ENCODE measurements at places on chromosomes 2 and 18. TPM values are rescaled to one million over a fixed set of nuclear protein-coding genes. Genes with fewer than 3 reads are reported as not detected.

DNA sequence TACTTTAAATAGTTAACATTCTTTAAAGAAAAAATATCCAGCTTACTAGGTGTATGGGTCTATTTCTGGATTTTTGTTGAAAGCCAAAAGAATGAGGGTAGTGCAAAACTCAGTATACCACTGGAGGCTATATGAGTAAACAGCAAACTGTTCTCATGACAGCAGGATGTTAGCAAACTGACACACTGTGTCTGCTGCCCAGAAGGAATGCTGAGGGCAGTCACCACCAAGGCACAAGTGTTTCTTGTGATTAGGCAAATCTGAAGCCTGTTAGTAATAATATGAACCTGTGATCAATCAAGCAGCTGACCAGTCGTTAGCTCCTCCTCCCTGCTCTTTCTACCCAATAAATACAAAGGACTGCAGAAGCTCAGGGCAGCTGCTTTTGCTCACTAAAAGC lies 50.5 kb upstream of the SULT1C3 start:
- peaks cover 6% of the 10 kb centered on the region for H3K27me3 ChIP-seq
- no peak overlapping the region for H3K4me3 ChIP-seq
- H3K27ac ChIP-seq: no peak overlapping the region
- no peaks in the 10 kb centered on the region for H3K36me3 ChIP-seq

- H3K36me3 ChIP-seq: no peaks in the 10 kb centered on the region
- H3K4me3 ChIP-seq: no peak overlapping the region
- DNase-seq: no peak
- H3K27ac ChIP-seq: no peak overlapping the region
- peaks cover 2% of the 10 kb centered on the region for H3K27me3 ChIP-seq
These were observed 155.9 kb upstream of the CAPN13 start for GRCh38 chr2:30963184-30963583.

DNA sequence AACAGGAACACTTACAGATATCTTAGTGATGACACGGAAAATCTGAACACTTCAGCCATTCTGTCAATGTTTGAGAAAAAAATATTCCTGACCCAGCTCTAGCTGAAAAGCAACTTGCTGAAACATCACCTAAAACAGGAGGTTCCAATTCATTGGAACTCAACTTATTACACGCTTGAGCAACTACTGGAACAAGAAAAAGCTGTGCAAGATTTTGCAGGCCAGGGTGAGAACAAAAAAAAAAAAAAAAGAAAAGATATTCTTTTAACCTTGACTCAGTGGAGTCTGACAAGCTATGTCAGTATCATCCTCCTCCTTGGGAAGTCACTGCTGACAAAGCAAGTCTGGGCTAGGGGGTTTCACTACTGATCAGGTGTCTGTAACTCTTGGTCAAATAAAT lies 351.0 kb downstream of the SS18 start:
- H3K27me3 ChIP-seq: no peaks in the 10 kb centered on the region
- H3K27ac ChIP-seq: no peak overlapping the region
- DNase-seq: no peak
- H3K4me3 ChIP-seq: no peak overlapping the region
- no peaks in the 10 kb centered on the region for H3K4me1 ChIP-seq

DNA sequence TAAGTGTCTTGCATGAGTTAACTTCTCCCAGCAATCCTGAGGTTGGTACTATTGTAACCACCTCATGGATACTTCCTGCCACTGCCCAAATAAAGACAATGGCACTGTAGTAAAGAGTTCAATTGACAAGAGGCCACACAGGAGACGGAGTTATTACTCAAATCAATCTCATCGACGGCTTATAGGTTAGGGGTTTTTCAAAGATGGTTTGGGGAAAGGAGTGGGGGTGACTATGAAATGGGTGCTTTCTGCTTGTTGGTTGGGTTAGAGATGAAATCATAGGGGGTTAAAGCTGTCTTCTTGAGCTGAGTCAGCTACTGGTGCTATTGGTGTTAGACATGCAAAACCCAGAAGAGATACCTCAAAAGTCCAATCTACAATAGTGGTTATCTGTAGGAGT lies 1258.0 kb upstream of the ZEB2 start:
- no peak for DNase-seq
- H3K27me3 ChIP-seq: no peaks in the 10 kb centered on the region
- H3K36me3 ChIP-seq: no peaks in the 10 kb centered on the region
- H3K4me3 ChIP-seq: no peak overlapping the region
- H3K27ac ChIP-seq: no peak overlapping the region
- no peaks in the 10 kb centered on the region for H3K4me1 ChIP-seq

GRCh38 chr2:241849616-241850543 lies 8.8 kb downstream of the PDCD1 start:
- no peak for DNase-seq
- H3K27ac ChIP-seq: no peak overlapping the region
- no peaks in the 10 kb centered on the region for H3K27me3 ChIP-seq
- peaks cover 8% of the 10 kb centered on the region for H3K4me1 ChIP-seq

Gene FBXO15
- total RNA-seq: 2.1 TPM

Gene UPP2
- total RNA-seq: not detected
